ENCODE measurements at places on chromosomes 2 and 18. TPM values are rescaled to one million over a fixed set of nuclear protein-coding genes. Genes with fewer than 3 reads are reported as not detected.

NOL4 gene
- not detected for total RNA-seq

LONRF2 gene
- 0.15 TPM for total RNA-seq

PSTPIP2 gene
- total RNA-seq: 7.4 TPM

SLC9A4 gene
- not detected for total RNA-seq

SERPINB5 gene
- not detected for total RNA-seq

TCF23 gene
- total RNA-seq: not detected

TBR1 gene
- total RNA-seq: under 0.01 TPM

RAPGEF4 gene
- 15.0 TPM for total RNA-seq

UXS1 gene
- 37.0 TPM for total RNA-seq

MOCOS gene
- 5.8 TPM for total RNA-seq

NIFK gene
- total RNA-seq: 49.4 TPM

NEU2 gene
- not detected for total RNA-seq

DUSP2 gene
- 0.65 TPM for total RNA-seq

KCTD18 gene
- total RNA-seq: 9.1 TPM

GAL3ST2 gene
- not detected for total RNA-seq

SP100 gene
- 159 TPM for total RNA-seq

MERTK gene
- total RNA-seq: 7.8 TPM

AQP12B gene
- total RNA-seq: not detected

CCDC148 gene
- total RNA-seq: under 0.01 TPM

CDKL4 gene
- total RNA-seq: 0.32 TPM

CD207 gene
- 0.30 TPM for total RNA-seq

KIF1A gene
- under 0.01 TPM for total RNA-seq

ORMDL1 gene
- 50.3 TPM for total RNA-seq

DNAJB2 gene
- 13.3 TPM for total RNA-seq

TEKT4 gene
- total RNA-seq: not detected

CTLA4 gene
- not detected for total RNA-seq

DYNAP gene
- total RNA-seq: not detected

SMAD7 gene
- 8.8 TPM for total RNA-seq

TTC31 gene
- total RNA-seq: 16.3 TPM

DES gene
- total RNA-seq: 1.2 TPM

PLGLB2 gene
- total RNA-seq: 0.32 TPM

PAX3 gene
- total RNA-seq: not detected

MC5R gene
- not detected for total RNA-seq

C1QL2 gene
- 0.15 TPM for total RNA-seq

RND3 gene
- total RNA-seq: 64.4 TPM

LTBP1 gene
- 80.9 TPM for total RNA-seq

EFHD1 gene
- total RNA-seq: not detected

STAT4 gene
- total RNA-seq: 0.46 TPM

DNAH6 gene
- total RNA-seq: under 0.01 TPM

RESP18 gene
- not detected for total RNA-seq

SNTG2 gene
- not detected for total RNA-seq

IL36G gene
- not detected for total RNA-seq

RBM44 gene
- 0.91 TPM for total RNA-seq

HAUS1 gene
- total RNA-seq: 141 TPM

NPC1 gene
- total RNA-seq: 41.5 TPM

PLEKHH2 gene
- 0.32 TPM for total RNA-seq

SERPINB12 gene
- total RNA-seq: not detected

CDH20 gene
- not detected for total RNA-seq

UGT1A8 gene
- not detected for total RNA-seq

PTPN18 gene
- 13.3 TPM for total RNA-seq

SIX3 gene
- not detected for total RNA-seq

PIEZO2 gene
- total RNA-seq: 2.6 TPM

SOX11 gene
- total RNA-seq: under 0.01 TPM

ABCG5 gene
- total RNA-seq: not detected

DSC2 gene
- under 0.01 TPM for total RNA-seq

EVX2 gene
- not detected for total RNA-seq

Data from epithelial cell of umbilical artery (primary cell).